NCI-H345 (cell line): ENCODE measurements at places on chromosomes 1 and 21.

DNA sequence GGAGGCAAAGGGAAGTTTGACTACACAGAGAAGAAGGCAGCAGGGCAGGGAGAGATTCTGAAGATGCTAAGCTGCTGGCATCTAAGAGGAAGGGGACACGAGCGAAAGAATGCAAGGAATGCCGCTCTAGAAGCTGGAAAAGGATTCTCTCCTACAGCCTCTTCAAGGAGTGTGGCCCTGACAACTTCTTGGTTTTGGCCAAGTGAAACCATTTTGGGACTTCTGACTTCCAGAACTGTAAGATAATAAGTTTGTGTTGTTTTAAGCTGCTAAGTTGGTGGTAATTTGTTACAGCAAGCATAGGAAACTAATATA, 28.5 kb downstream of the MGST3 start:
- no peak for DNase-seq

DNA sequence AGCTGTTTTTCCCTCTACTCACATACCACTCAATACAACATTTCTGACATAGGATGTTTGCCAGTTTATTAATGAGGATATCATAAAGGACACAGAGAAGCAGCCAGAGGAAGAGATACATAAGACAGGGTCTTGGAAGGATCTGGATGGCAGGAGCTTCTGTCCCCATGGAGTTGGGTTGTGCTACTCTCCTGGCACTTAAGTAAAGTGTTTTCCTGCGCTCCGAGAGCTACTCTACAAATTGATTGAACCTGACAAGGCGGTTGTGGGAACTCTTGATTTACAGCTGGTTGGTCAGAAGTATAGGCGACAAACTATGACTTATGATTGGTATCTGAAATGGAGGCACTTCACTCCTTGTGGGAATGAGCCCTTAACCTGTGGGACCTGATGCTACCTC, 208.8 kb downstream of the HMCN1 start:
- DNase-seq, result no peak

DNA sequence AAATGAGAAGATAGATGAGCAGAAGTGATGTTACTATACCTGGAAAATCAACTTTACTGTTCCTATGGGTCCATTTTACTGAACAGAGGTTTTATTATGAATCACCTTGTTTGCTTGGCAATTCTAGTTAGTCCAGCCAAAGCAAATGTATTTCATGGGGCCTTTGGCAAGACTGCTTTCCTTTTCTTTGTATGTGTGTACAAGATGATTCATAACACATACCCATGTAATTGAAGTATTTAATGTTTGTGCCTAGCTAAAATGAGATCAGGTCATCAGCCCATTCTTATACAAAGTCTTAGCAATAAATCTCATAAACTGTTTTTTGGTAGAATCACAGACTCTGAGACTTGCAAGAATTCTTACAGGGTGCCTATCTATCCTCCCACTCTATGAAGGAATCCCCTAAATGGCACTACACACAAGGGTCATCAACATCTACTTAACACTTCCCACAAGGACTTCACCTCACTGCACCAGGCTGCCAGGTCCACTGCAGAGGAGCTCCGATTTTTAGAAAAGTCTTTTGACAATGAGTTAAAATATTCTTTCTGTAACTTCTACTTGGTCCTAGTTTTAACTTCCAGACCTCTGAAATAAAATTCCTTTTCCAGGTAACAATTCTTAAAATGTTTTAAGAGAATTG, 58.5 kb downstream of the LPAR3 start:
- no peak for DNase-seq

DNA sequence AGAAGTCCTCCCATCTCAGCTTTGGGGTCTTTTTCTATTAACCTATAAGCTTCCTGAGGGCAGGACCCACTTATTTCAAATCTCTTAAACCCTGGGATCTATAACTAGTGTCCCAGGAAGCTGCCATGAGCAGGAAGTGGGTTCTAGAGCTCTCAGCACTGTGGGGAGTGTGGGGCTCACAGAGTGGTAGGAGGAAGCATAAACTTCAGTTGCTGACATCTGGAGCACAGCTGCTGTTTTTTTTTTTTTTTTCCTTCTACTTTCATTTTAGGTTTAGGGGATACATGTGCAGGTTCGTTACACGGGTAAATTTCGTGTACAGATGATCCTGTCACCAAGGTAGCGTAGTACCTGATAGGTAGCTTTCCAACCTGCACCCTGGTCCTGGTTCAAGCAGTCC, 59.3 kb downstream of the AK4 start:
- DNase-seq, result no peak

GRCh38 chr1:116147972-116148371, 36.8 kb downstream of the MAB21L3 start:
- DNase-seq, result no peak

DNA sequence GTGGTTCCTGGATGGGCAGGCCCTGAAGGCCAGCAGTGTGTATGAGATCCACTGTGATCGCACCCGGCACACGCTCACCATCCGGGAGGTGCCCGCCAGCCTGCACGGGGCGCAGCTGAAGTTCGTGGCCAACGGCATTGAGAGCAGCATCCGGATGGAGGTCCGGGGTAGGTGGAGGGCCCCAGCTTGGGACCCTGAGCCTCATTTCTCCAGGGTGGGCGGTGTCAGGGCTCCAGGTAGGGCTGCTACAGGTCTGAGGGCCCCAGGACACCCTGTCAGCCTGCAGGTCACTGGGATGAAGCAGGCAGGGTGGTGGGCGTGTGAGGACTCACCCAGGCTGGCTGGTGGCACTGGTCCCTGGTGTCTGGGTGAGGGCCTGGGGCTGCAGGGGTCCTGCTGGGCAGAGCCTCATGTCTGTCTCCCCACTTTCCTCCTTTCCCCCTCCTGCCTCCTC, 7.8 kb downstream of the OBSCN start:
- no peak for DNase-seq
